Stimulated activated CD4-positive, alpha-beta T cell treated with anti-CD3 and anti-CD28 coated beads, Interleukin-12 subunit alpha, Interleukin-12 subunit beta, amount 100 ng/mL, for 24 hours (primary cell): ENCODE measurements at places on chromosomes 5 and 9.

- no peak for DNase-seq
Observed at GRCh38 chr9:127123064-127123890, 842 bp upstream of the ANGPTL2 start.

GRCh38 chr5:34674187-34674586, 18.1 kb downstream of the RAI14 start:
- DNase-seq = no peak

DNA sequence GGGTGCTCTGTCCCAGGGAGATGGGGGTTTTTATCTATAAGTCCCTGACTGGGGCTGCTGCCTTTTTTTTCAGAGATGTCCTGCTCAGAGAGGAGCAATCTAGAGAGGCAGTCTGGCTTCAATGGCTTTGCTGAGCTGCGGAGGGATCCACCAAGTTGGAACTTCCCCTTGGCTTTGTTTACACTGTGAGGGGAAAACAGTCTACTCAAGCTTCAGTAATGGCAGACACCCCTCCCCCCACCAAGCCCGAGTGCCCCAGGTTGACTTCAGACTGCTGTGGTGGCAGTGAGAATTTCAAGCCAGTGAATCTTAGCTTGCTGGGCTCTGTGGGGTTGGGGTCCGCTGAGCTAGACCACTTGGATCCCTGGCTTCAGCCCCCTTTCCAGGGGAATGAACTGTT, 375.8 kb downstream of the RAB3C start:
- DNase-seq = no peak

GRCh38 chr5:10902145-10902544, 141.1 kb upstream of the DAP start:
- no peak for DNase-seq

DNA sequence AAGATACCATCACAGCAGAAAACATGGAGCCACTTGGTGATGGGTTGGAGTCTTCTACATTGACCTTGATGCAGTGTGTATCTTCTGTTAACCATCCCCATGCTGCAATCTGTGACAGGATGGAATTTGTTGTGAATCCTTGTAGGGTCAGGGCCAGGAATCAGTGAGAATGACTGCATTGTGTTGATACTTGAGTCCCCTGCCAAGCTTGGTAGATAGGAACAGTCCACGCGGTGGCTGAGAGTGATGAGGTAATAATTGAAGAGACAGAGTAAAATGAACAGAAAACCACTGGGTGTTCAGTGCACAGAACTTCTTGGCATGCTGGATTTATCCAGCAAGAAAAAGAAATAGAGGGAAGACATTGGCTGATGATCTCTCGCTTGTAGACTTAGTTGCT, 217.5 kb downstream of the MAN2A1 start:
- no peak for DNase-seq
